Fibroblast of skin of right biceps (primary cell): ENCODE measurements at places on chromosomes 3 and 15.

DNA sequence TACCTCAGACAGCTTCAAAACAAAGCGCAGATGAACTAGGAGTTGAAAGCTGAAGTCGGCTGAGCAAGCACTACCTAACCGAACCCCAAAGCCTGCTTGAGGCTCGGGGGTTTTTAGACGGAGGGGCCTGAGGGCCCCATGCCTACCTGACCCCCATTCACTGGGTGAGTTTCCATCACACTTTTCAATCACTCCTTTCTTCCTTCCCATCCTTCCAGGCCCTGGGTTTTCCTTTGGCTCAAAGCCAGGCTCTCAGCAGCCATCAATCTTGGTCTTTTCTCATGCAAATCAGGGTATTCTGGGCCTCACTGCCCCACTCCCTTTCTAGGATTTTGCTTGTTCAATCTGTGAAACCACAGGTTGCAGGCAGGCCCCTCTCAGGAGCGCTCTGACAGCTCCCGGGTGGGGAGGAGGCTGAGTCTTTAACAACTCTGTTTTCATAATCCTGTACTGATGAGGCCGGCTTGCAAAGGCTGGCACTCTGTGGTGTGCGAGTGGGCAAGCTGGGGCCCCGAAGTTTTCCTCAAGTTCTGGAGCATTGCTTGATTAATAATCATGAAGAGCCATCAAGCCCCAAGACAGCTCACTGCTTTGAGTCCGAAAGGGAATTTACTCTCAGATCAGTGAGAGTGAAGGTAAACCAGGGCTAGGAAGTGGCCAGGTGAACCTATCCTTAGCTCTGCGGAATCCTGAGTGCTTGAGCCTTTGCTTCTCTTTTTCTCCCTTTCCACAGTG, 97.6 kb downstream of the FRMD4B start:
- DNase-seq: no peak

GRCh38 chr3:128864351-128864811, 15.0 kb upstream of the ACAD9 start:
- DNase-seq: no peak

DNA sequence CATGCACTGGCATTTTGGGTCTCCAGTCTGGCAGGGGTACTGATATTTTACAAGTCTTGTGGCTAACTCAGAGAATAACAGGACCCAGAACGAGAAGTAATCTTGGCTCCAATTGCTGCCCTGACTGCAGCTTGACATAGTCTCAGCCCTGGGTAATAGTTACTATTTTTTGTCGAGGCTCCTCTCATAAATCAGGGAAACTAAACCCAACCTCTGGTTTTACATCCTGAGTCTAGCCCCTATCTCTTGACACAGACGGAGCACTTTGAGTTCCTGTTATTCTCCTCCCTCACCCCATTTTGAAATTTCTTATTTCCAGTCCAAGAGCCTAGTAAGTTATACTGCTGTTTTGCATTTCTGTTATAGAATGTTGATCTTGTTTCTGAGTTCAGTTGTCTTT, 276.1 kb upstream of the GOLIM4 start:
- DNase-seq: no peak

GRCh38 chr3:37558580-37558979, 303.1 kb upstream of the CTDSPL start:
- no peak for DNase-seq

DNA sequence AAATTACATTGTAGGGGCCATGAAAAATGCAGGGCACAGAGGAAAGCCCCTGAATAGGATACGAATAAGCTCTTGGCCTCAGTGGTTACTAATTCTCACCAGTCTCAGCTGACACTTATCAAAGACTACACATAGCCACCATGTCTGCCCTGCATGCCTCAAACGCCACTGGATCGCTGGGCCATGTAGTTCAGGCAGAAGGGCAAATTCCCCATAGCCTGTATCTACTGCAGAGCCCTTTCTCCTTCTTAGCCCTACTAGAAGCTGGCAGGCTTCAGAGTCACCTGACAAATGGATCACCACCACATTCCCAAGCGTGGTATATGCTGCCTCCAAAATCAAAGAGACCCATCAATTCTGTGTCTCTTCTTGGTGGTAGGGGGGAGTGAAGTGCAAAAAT, 177.4 kb downstream of the MINAR1 start:
- no peak for DNase-seq
